Fibroblast of lung (primary cell): ENCODE measurements at places on chromosomes 2 and 18.

DNA sequence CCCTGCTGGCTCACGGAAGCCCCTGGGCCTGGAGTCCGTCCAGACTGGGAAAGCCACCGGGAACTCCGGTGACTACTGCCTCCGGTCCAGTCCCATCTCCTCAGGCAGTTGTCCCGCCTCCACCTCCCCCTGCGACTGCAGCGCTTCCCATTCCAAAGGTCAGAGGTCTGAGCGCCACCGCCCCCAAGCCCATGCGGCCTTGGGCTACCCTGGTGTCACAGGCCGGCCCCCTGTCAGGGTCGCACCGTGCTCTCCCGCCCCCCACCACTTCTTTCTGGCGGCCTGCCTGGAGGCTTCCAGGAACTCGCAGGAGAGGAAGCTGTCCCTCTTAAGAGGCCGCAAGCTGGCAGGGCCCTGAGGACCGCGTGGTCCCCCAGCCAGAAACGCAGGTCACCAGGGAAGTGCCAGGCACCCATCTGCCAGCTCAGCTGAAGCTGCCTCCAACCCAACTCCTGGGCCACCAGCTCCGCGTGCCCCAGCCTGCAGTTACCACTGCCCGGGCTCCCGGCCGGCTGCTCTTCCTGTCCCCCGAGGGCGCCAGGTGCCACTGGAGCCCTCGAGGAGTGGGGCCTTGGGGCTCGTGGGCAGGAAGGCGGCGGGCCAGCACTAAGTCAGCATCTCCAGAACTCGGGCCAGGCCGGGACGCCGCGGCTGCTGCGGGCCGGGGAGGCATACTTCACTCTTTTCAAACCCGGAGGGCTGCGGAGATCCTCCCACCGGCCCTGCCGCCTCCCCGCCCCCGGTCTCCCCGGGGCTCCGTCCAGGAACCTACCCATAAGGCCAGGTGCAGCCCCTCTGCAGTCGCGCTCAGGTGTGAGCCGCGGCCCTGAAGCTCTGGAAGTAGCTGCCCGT, 83.3 kb upstream of the POMC start:
- peak; percentile 44 for DNase-seq

- no peak for DNase-seq
Observed at GRCh38 chr18:8662560-8663255, 42.6 kb upstream of the MTCL1 start.

- no peak for DNase-seq
Observed at GRCh38 chr2:226329180-226329579, 470.4 kb downstream of the IRS1 start.

DNA sequence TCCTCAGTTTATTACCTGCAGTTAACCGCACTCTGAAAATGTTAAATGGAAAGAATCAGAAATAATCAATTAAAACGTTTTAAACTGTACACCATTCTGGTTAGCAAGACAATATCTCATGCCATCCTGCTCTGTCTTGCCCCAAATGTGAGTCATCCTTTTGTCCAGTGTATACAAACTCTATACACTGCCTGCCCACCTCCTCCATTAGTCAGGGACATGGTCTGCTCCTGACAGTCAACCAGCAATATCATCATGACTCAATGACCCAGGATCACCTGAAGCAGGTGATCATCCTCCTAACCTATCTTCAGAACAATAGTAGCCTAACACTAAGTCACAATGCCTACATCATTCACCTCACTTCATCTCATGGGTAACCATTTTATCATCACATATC, 214.7 kb downstream of the KCNH7 start:
- DNase-seq = no peak

DNA sequence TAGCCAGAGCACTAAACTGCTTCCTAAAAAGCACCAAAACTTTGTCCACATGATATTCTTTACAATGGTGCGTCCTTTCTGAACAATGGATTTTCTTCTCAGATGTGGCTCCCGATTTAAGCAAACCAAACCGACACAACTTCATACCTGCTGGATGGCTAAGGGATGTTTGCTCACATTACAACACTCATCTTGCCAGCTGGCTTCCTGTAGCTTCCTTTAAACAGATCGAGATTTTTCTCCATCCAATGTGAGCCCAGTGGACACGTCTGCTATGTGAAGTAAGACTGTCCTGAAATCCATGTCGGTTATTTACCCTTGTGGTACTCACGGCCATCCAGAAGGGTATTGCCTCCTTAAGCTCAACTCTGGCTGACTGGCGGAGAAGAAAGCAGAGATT, 126.5 kb downstream of the MAPK4 start:
- DNase-seq = no peak

DNA sequence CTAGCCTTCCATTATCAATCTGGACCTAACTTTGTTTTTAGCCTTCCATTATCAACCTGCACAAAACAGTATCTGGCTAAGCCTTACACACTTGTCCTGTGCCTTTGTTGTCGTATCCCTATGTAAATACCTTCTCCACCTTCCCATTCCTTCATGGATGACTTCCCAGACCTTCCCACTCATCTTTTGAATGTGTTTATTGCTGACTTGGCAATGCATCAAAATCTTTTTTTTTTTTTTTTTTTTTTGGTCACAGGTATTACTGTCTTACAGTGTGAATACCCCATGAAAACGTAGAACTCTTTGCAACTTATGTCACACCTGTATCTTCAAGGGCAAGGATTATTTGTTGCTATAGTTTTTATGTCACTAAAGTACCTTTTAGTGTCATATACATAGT, 25.7 kb downstream of the RPE start:
- no peak for DNase-seq

- no peak for DNase-seq
Observed at GRCh38 chr18:44924785-44925499, 244.3 kb downstream of the SETBP1 start.

GRCh38 chr2:155747531-155747930, 585.0 kb downstream of the NR4A2 start:
- no peak for DNase-seq

DNA sequence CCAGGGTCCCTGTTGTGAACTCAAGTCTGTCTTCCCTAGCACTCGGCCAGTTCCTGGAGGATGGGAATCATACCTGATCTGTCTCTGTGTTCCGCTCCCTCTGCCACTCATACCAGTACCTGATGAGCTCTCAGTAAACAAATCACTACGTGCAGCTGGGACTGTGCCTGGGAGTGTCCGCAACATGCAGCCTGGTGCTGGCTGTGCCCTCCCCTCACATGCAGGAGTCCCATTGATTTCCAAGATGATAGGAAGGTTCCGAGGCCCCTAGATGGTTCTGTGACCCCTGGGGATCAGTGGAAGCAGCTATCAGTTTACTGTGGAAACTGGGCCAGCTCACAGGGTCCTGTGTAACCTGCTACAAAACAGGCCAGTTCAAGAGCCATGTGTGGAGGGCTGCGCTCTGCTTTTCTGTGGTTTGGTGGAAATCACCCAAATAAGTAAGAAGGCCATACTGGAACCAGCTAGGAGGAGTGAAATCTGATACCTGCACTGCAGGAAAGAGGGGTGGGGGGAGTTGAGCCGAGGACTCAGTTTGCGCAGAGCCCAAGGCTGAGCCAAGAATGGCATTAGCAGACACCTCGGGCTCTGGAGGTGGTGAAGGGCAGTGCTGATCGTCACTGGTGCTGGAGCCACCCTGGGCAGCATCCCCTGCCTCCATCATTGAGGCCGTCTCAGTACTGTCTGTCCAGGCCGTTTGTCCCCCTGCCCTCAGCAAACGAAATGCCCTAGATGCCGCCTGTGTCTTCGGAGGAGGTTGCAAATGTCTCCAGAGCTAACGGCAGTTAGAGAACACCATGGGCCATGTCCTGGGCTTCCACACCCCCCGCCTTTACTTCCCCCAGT, 93.3 kb downstream of the KLHL29 start:
- DNase-seq = no peak

DNA sequence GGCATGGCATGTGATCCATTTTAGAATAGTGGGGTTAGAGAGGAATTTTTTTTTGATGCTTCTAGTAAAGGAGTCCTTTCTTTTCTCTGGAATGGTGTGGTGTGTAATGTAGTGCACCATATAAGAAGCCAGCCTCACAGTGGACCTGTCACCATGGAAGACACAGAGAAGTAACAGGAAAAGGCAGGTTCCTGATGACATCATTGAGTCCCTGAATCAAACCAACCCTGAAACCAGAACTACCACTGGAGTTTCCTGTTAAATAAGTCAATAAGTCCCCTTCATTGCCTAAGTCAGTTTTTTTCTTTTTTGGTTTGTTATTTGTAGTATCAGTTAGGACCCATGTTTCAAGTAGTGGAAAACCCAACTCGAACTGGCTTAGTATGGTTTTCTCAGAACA, 11.9 kb downstream of the ADCYAP1 start:
- DNase-seq = no peak

DNA sequence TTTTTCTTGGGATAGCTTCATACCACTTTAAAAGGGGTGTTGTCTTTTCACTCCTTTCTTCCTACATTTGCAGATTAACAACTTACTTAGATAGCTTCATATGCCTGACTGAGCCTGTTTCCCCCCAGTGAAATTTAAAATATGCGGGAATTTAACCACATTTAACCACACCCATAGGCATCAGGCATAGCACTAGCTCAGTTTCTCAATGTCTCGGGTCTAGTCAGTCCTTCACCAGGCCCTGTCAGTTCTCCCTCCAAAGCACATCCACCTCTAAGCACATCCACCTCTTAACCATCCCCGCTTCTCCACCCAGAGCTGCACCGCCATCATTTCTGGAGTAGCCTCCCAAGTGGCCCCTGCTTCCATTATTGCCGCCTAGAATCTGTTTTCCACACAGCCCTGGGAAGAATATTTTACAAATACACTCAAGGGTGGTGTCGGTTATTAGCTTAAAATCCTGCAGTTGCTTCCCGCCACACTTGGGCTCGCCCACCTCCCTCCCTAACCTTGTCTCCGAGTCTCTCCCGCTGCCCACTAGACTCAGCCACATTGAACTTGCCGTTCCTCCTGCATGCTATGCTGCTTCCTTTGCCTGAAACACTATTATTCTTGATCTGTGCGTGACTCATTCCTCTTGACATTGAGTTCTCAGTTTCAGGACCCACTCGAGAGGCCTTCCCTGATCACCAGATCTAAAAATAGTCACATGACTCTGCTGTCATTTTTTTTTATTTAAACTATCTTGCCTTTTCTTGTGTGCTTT, 68.3 kb downstream of the SPTBN1 start:
- DNase-seq = peak; percentile 94
